Activated T-cell treated with anti-CD3 and anti-CD28 coated beads, Interleukin-2, amount 50 U/mL, for 72 hours (primary cell): ENCODE measurements at places on chromosomes 16 and 17. TPM values are rescaled to one million over a fixed set of nuclear protein-coding genes. Genes with fewer than 3 reads are reported as not detected.

DNA sequence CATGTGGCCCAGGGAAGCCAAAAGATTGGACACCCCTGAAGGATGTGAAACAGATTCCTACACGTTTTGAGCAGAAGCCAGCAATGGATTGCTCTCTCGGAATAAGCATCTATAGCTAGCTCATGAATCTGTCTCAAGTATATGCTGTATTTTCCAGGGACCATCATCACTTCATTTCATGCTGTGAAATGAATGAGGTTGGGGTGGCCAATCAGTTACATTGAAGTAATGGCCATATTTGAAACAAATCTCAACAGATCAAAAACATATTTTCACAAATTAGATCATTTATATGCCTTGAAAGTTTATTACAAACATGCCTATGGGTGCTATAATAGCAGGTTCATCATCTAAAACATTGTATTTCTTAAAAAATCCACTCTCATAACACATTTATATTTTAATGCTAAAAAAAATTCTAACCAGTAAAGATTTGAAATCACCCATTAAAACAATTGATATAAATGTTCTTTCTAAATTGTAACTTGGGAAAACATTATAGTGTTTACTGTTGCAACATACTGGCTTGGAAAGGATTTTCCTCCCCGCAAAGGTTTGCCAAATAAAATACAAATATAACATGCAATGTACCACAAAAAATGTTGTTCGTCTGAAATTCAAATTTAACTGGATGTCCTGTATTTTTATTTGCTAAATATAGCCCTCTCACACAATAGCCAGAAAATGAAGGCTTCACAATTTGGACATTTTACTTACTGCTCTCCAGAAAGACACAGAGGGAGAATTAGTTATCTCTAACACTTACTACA lies 743.6 kb downstream of the KCNJ2 start:
- no peak for DNase-seq

GRCh38 chr16:85328676-85329058 lies 216.4 kb upstream of the CIBAR2 start:
- no peak for DNase-seq

DNA sequence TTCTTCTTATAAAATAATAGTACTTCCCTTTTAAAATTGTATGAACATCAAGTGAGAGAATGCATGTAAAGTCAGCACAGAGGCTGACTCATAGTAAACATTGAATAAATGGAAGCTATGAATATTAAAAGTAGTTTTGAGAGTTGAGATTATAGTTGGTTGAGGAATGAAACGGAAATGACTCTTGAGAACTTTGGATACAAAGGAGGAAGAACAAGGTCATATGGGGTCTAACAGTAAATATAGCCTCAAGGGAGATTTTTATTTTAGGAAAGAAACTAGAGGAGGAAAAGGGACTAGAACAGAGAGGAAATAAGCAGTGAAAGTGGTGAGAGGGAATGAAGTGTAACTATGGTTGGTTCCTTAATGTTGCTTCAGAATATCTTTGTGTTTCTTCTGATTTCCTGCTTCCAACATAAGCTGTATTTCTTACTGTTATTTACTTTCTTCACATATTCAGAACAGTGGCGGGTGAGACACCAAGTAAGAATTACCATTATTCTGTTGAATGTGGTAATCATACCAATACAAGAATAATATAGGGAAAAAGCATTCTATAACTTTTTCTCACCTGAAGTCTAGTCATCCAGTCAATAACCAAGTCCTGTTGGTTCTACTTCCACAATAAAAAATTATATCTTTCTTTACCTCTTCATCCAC lies 165.1 kb downstream of the CHD9 start:
- DNase-seq: no peak

DNA sequence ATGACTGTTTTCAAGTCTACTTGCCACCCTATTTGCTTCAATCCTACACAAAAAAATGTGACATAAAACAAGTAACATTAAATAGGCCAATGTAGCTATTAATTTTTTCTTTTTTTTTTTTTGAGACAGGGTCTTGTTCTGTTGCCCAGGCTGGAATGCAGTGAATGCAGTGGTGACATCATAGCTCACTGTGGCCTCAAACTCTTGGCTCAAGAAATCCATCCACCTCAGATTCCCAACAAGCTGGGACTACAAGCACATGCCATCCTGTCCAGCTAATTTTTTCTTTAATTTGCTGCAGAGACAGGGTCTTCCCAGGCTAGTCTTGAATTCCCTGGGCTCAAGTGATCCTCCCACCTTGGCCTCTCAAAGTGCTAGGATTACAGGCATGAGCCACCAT lies 29.4 kb downstream of the ANKFY1 start:
- no peak for DNase-seq

GRCh38 chr17:81518113-81518784 lies 5.7 kb upstream of the ACTG1 start:
- DNase-seq: no peak

- no peak for DNase-seq
Observed at GRCh38 chr17:59238906-59239305, 18.6 kb downstream of the GDPD1 start.

DNA sequence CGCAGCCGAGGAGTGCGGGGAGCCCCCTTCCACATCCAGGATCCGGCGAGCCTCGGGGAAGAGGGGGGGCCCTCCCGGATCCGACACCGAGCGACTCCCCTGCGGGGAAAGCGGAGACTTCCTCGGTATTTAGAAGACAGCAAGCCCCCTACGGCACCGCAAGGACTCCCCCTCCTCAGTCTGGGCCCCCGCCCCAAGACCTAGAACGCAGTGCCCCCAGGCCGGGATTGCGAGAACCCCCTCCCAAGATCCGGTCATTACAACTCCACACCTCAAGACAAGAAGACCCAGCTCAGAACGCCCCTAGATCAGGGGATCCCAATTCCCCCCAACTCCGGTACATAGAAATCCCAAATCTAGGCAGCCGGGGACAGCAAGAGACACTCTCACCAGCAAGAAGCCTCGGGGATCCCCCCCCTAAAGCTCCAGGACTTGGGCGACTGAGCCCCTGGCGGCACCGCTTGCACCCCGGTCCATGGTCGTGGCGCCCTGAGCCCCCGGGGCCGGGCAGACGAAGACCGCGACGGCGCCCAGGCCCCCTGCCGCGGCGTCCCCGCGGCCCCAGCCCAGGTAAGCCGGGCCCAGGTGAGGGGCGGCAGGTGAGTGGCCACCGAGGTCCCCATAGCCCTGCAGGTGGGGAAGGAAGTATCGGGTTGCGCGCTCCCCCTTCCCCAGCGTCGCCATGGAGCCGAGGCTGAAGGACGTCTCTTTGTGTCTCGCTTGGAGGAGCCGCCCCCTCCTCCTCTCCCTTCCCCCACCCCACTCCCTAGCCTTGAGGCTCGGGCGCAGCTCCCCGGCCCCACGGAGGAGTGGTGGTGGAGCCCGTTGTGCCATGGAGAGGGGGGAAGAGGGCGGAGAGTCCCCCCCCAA lies 641 bp downstream of the SBK1 start:
- no peak for DNase-seq

GRCh38 chr17:82458885-82459424 lies 414 bp downstream of the NARF start:
- DNase-seq: peak; percentile 50

- DNase-seq: no peak
Observed at GRCh38 chr17:70437656-70438055, 268.3 kb downstream of the KCNJ2 start.

DNA sequence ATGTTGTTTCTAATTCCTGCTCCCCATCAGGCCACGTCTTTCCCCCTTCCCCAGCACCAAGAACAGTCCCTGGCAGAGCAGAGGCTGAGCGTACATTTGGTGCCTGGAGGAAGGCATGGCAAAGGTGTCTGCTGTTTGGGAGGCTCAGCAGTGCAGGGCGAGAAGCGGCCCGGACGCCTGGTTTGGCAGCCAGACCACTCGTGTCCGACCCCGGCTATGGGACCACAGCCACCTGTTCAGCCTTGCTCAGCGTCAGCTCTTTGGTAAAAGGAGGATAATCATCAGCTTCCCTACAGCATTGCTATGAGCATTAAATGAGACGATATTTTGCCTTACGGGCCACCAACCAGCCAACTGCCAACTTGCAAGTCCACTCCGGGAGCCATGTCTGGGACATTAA lies 106.7 kb upstream of the CREBBP start:
- DNase-seq: no peak

GRCh38 chr16:15837761-15838160 lies 19.1 kb downstream of the MYH11 start:
- DNase-seq: no peak

DNA sequence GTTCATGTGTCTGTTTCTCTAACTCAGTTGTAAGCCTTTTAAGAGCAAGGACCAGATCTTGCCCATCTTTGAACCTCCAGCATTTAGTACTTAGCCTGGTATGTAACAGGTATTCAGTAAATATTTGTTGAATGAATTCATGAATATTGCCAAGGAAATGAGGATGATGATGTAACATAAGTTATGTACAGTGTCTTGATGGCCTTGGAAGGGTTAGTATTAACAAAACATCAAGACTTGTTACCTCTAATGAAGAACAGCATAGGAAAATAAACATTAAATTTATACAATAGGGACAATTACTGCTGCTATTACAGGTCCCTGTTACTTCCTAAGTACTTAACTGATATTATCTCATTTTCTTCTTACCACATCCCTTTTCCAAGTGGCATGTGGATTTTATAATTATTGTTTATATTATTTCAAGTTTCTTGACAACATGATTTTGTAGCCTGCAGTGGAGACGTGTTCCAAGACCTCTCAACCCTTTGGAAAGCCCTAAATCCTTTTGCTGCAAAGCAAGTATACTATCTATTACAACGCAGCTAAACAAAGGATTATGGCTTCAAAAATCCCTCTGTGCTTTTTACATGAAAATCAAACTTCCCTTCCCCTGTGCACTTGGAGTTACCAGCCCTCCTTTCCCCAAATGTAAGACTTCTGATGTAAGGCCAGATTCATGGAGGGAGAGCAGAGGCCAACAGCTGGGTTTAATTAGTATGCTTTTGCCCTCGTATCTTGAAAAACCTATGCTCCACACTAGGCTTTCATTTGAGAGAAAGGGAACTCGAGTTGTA lies 77.4 kb upstream of the SMIM36 start:
- no peak for DNase-seq

DNA sequence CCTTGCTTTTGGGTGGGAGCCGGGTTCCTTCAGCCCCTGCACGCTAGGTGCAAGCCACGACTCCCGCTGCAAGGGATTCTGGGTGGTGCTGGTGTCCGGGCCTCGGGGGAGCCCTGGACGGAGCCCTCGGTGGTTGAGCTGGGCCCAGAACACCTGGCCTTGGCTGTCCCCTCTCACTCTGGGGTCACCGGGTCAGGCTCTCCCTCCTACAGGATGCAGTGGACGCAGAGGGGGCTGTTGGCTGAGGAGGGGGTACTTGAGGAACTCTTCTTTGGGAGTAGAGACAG lies 27.9 kb upstream of the SLC38A10 start:
- no peak for DNase-seq

GRCh38 chr17:27367121-27367981 lies 73.4 kb downstream of the WSB1 start:
- no peak for DNase-seq

DNA sequence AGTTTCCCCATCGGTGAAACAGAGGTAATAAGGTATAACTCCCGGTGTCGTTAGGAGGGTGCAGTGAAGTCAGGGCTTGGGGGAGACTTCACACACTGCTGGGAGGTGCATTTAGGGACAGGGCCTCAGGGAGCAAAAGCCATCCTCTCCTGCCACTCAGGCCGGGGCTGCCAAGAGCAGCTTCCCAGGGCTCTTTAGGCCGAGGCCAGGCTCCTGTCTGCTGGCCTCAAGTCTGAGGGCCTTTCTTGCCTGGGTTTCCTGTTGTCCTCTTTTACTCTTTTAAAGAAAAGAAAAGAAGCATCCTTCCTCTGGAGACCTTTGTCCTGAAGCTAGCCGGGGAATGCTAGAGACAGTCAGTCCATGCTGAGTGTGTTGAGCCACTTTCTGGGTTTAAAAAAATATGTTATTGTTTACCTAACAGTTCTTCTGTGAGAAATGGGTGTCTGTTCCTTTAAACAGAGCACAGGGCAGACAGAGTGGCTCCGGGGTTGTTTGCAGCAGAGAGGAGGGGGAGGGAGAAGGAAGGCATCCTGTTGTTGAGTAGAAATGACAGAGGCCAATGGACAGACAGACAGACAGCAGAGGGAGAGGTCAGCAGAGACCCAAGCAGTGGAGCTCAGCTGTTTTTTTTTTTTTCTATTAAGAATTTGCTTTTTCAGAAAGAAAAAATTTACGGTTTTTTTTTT lies 79.1 kb downstream of the C17orf67 start:
- no peak for DNase-seq

GRCh38 chr16:35862242-35862641 lies 2402.8 kb downstream of the TP53TG3F start:
- DNase-seq: no peak

- DNase-seq: no peak
Observed at GRCh38 chr17:73304438-73304837, 7.4 kb downstream of the CDC42EP4 start.

DNA sequence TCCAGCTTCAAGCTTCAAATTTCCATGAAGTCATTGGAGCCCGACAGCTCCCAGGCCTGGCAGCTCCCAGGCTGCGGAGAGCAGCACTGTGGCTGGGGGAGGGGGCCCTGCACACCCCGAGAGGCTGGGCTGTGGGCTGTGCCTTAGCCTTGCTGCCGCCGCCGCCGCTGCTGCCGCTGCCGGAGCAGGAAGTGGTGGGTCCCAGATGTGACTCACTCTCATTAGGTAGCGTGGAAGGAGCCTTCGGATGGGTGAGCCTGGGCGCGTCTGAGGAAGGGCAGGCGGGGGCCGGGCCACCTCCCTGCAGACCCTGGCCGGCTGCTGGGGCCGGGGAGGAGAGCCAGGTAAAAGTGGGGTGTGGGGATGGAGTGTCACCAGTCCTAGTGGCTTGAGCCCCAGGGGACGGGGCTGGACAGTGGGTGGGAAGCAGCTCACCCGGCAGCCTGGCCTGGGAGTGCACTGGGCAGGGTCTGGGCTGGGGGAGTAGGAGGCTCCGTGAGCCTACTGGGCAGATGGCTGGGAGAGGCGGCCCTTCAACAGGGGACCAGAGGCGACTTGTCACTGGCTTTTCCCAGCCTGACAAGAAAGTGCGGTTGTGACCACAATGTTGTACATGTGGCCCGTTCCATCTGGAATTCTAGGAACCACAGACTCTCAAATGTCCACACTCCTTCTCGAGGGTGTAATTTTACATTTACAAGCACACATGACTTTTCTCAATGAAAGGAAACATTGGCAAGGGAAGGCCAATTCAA lies at the start of gene ADCY7:
Gene ADCY7, plus strand, starts transcription at position 215 of the 755 bp plus-strand sequence. CDS start 21,629 bp downstream, outside the sequence.
- peak; percentile 91 for DNase-seq

Gene NPW
- total RNA-seq: 1.5 TPM

Gene HSF5
- total RNA-seq: 2.9 TPM

Gene OR2C1
- total RNA-seq: not detected

Gene INCA1
- not detected for total RNA-seq

Gene GAS2L2
- 0.17 TPM for total RNA-seq

Gene DBNDD1
- total RNA-seq: 0.70 TPM

Gene OTOA
- 0.43 TPM for total RNA-seq

Gene TMEM235
- not detected for total RNA-seq

Gene CDRT4
- 12.8 TPM for total RNA-seq

Gene IGF2BP1
- 0.32 TPM for total RNA-seq

Gene NEK8
- 10.9 TPM for total RNA-seq
